ENCODE measurements at places on chromosomes 12 and 14.
A peak's percentile ranks its signal among the peaks of the same experiment; 100 is the strongest.

- no peak for DNase-seq
These were observed 263.0 kb downstream of the DUSP6 start for GRCh38 chr12:89089264-89089663.

GRCh38 chr12:69129564-69129963 lies 109.8 kb upstream of the CPSF6 start:
- no peak for DNase-seq

DNA sequence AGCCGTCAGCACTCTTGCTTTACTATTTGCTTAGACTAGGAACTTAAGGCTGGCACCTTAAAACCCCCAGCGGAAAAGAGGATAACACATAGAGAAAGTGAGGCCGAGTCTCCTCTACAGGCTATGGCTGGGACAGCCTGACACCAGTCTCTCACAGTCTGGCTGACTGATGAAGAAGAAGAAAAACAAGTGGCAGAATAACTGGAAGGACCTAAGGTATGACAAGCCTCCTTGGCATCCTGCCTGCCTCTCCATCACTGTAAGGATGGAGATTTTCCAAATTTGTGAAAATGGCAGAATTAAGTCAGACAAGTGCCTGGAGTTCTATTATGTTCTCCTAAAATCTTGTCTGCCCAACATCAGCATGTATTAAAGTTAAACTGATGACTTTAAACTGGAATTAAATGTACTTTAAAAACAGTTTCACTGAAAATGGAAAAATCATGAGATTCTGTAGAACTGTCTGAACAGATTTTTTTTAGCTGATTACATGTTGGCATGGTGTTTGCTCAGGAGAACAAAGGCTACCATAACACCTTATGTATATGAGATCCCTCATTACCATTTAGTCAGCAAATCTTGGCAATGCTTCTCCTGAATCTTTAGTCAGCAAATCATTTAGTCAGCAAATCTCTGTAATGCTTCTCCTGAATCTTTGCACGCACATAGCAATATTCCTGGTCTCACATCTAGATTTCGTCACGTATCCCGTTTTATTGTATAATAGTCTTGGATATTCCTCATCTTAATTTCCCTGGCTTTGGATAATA lies 140.3 kb upstream of the AEBP2 start:
- DNase-seq, result no peak

DNA sequence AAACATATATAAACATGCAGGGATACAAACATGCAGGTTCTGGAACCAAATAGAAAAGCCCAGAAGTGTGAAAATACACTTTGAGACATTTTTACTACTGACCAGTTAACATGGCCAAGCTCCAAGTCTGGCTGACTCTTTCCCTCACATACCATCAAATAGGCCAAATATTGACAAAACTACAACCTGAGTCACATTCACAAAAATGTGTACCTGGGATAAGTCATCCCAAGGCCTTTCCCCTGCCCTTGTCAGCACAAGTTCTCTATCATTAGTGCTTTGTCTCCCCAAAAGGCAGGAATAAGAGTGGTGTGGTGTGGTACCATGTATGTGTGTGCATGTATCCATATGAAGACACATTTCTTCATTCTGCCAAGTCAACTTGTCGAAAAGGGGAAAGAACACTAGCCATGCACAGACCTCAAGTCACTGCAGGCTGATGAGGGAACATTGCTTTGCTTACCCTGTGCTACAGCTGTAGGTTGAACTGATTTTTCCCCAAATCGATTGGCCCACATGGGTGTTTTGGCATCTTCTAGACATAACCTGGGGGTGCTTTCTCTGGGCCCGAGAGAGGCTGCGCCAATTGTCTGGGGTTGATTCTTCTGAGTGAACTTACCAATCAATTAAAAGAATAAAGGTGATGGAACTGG lies 14.9 kb downstream of the HOXC4 start:
- no peak for DNase-seq

DNA sequence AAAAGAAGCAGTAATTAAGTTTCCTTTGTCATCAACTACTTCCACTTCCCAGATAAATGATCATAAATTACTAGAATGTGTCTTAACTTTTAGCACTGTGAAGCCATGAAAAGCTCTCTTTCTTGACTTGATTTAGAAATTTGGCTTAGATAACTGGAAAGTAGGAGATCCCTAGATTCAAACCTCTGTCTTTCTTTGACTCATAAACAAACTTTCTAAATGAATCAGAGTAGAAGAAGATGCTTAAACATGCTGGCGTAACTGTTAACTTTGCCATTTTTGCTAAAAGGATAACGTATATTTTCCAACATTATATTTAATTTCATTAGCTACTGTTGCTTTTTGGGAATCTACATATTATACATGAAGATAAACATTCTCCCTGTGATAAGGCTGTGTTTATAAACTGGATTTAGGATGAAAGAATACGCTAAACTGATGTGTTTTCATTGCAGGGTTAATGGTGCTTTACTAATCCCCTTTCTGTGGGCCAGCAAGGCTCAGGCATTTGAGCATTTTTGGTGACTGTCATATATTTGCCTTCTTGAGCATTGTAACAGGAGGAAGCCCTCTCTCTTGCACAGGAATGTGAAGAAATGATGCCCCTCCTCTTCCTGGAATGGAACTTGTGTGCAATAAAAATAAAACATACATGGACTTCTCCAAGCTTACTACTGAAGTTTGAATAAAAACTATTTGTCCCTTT lies 301.4 kb downstream of the BMP4 start:
- DNase-seq, result no peak

GRCh38 chr12:52748578-52748977 lies 28.6 kb downstream of the KRT76 start:
- DNase-seq, result no peak

GRCh38 chr12:101940400-101940950 lies 63.1 kb downstream of the DRAM1 start:
- DNase-seq, result no peak

DNA sequence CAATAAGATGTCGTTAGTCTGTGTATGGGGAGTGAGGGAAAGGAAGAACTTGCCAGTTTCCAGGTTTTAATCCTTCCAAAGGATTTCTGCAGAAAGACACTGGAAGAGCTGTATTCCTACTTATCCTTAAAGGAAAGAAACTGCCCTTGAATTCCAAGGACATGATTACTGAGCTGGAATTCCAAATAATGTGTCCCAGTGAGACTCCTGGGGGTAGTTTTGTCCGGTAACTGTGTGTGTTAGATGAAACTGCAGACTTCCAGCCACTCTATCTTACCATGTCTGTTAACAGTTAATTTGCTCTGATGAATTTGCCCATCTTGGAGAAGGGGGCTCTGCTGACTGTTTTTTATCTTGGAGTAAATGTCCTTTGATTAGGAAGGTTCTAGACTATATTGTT lies 33.0 kb downstream of the CKB start:
- no peak for DNase-seq

DNA sequence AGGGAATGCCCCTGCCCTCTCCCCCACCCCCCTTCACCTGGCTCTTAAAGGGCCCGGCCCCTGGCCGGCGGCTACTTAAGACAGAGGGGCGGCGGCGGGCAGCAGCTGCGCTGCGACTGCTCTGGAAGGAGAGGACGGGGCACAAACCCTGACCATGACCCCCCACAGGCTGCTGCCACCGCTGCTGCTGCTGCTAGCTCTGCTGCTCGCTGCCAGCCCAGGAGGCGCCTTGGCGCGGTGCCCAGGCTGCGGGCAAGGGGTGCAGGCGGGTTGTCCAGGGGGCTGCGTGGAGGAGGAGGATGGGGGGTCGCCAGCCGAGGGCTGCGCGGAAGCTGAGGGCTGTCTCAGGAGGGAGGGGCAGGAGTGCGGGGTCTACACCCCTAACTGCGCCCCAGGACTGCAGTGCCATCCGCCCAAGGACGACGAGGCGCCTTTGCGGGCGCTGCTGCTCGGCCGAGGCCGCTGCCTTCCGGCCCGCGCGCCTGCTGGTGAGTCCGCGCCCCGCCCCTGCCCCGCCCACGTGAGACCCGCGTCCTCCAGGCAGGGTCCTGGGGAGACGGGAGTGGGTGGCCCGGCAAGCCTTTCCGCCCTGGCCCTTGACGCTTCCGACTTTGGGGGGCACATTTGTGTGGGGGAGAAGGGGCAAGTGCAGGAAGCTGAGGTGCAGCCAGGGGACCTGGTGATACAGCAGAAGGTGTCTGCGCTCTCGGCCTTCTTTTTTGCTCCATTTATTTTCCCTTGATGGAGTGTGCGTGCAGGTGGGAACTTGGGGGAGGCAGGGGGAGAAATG lies at the start of gene IGFBP6:
Gene IGFBP6 (plus strand): TSS at position 104 of the 790 bp plus-strand sequence. CDS start 51 bp downstream, at position 155.
- peak; percentile 66 for DNase-seq

- DNase-seq, result peak; percentile 30
These were observed 28.2 kb downstream of the FOXA1 start for GRCh38 chr14:37566811-37567371.

GRCh38 chr14:99647411-99647810 lies 2.5 kb downstream of the HHIPL1 start:
- no peak for DNase-seq

DNA sequence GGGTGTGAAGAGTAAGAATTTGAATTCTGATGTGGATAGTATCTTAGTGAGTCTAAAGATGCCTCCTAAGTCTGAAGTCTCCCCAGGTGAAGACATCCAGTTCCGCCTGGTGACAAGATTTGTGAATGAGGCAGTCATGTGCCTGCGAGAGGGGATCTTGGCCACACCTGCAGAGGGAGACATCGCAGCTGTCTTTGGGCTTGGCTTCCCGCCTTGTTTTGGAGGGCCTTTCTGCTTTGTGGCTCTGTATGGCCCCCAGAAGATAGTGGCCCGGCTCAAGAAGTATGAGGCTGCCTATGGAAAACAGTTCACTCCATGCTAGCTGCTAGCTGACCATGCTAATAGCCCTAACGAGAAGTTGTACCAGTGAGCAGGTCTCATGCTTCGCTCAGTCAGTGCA lies 24.6 kb upstream of the AICDA start:
- no peak for DNase-seq

GRCh38 chr12:89846473-89847055 lies 137.9 kb upstream of the ATP2B1 start:
- DNase-seq, result no peak

GRCh38 chr12:6626654-6627283 lies 9.0 kb downstream of the LPAR5 start:
- no peak for DNase-seq

DNA sequence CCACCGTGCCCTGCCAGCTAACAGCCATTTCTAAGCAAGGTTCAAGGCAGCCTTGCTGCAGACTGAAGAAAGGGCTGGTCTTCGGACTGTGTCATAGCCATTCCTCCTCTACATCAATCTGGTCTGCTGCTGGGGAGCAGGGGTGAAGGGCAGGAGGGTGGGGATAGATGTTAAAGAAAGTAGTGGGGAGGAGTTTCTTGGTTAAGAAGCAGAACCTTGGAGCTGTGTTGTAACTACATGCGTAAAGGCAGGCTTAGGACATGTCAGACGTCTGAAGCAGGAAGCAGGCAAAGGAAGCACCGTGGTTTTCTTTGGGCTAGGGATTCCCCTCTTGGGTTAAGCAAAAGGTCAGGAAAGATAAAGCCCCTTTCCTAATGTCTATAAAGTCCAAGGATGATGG lies 18.1 kb upstream of the NEK9 start:
- no peak for DNase-seq

DNA sequence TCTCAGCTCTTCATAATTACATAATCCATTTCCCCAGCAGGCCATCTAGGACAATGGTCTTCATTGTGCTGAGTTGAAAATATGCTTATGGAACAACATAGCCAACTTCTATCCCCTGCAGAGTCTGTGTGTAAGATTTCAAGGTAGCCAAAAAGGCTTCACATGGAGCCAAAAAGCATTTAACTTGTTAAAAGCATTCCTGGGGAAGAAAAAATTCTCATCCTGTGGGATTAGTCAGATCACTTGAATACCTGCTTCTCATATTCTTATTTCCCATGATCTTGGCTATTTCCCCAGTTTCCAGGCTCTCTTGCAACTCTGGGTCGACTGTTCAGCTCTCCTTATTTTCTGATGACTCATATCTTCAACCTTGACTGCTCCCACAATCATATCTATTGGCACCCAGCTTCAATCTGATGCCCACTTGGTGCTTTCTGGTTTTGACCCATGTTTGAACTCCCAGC lies 178.9 kb downstream of the KLHL28 start:
- DNase-seq, result peak; percentile 59

DNA sequence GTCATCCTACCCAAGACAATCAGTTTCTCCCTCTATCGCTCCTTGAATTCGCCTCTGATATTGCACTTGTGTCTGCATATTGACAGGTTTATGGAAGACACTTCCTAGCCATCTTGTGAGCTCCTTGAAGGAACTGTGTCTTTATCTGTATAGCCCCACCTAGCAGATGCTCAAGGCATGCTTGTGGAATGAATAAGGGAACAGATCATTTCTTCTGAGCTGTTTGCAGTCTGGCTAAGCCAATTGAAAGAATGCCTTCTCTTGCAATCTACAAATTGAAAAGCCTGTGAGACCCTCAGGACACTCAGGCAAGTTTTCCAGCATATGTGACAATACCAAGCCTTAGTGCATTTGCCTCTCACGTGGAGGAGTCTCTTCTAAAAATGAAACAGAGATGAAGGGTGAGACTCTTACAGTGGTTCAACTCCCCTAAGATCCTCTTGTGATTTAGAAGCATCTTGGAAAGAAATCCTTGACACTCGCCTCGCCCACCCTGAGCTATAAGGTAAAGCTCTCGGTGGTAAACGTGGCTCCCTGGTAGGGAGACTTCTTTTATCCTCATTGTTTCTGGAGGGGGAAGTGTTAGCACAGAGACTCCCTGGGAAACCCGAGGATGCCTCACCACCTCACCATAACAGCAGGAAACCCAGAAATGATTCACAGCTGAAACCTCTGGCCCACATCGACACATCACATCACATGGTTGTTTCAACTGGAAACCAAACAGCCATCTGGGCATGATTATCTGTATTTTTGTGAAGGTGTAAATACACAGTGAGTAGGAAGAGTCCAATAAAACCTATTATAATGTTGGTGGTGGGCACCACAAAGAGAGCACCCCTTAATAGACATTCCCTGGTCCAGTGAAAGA lies 112.3 kb upstream of the BCL2L14 start:
- DNase-seq, result peak; percentile 91

DNA sequence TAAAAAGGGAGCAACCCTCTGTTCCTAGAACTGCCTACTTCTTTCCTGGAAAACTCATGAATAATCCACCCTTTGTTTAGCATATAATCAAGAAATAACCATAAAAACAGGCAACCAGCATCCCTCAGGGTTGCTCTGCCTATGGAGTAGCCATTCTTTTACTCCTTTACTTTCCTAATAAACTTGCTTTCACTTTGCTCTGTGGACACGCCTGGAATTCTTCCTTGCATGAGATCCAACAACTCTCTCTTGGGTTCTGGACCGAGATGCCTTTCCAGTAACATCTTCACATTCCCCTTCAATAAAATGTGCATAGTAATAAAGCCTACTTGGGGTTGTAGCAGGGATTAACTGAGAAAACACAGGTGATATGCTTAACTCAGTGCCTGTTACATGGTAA lies 286.4 kb upstream of the AMIGO2 start:
- no peak for DNase-seq

GRCh38 chr12:6826125-6826733 lies 2.0 kb upstream of the P3H3 start:
- no peak for DNase-seq

GRCh38 chr12:39618701-39619100 lies 902 bp downstream of the ABCD2 start:
- DNase-seq, result no peak

GRCh38 chr14:61372842-61373555 lies 51.6 kb downstream of the PRKCH start:
- DNase-seq, result no peak

GRCh38 chr14:96881713-96882112 lies 84.5 kb downstream of the VRK1 start:
- no peak for DNase-seq

- no peak for DNase-seq
These were observed 50.3 kb downstream of the KCNA1 start for GRCh38 chr12:4960030-4960429.

GRCh38 chr14:90299408-90299807 lies 32.3 kb downstream of the NRDE2 start:
- DNase-seq, result no peak

All from H4 (cell line).